ELR (cell line): ENCODE measurements at places on chromosomes 6 and 20.

DNA sequence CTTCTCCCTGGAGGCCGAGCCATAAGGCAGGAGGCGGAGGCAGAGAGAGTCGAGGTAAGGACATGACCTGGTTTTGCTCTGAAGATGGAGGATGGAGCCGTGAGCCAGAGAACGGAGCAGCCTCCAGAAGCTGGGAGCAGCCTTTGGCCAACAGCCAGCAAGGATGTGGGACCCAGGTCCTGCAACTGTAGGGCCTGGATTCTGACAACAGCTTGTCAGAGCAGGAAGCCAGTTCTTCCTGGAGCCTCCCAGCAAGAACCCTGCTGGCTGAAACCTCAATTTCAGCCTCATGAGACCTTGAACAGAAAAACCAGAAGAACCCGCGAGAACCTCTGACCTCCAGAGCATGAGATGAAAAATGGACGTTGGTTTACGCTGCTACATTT lies 13.4 kb upstream of the MRGBP start:
- DNase-seq: no peak

GRCh38 chr6:113457198-113457597 lies 399.9 kb upstream of the MARCKS start:
- peak; percentile 82 for DNase-seq

DNA sequence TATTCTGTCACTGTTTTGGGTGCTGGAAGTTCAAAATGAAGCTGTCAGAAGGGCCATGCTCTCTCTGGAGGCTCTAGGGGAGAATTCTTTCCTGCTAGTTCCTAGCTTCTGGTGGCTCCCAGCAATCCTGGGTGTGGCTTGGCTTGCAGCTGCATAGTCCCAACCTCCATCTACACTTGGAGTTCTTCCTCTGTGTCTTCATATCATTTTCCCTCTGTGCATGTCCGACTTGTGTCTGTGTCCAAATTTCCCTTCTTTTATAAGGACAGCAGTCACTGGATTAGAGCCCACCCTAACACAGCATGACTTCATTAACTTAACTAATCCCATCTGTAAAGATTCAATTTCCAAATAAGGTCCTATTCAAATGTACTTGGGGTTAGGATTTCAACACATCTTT lies 23.3 kb upstream of the ENPP1 start:
- DNase-seq: no peak

DNA sequence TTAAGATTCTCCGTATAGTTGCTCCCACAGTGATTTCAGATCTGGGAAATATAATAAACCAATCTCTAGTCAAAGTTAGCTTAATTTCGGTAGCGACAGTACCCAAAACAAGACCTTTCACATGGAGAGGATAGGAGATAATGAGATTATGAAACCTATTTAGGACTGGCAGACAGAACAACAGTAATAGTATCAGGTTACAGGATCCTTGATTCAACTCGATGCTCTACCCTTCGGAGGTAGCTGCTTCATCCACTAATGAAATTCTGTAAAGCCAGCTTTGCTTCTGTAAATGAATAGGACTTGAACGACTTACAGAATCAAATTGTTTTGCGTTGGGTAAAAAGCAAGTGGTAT lies 534 bp upstream of the AKIRIN2 start:
- DNase-seq: peak; percentile 68

GRCh38 chr20:56689852-56690485 lies 60.9 kb downstream of the TFAP2C start:
- DNase-seq: peak; percentile 20

DNA sequence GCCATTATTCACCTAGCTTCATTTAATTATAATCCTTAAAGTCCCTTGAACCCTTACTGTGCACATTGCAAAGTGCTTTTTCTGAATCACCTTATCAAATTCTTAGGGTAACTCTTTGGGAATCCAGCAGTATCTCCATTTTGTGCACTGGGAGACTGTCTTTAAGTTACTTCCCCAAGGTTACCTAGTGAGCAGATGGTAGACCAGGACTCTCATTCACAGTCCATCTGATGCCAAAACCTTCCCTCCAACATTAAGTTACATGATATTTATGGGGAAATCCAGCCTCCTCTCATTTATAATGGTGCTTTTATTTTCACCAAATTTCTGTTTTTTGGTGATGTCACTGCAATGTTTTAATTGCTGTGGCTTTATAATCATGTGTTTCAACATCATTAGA lies 75.7 kb downstream of the NCOA7 start:
- no peak for DNase-seq

GRCh38 chr6:117512056-117512828 lies 29.8 kb downstream of the DCBLD1 start:
- DNase-seq: no peak

DNA sequence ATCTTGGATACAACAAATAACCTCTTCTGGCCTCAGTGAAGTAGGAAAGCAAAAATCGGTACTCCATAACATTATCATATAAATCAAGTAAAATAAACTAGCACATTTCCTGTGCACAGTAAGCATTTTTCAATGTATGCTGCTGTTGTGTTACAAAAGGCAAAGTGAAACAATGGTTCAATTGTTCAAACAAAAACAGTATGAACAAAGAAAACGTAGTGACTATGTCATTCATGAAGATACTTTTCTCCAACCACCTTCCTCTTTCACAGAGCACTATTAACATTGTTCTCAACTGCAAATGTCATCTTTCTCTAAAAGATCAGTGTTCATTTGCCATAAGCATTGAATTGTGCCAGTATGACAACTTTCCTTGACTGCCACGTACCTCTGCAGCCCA lies 318.6 kb upstream of the PRDM1 start:
- no peak for DNase-seq

GRCh38 chr6:33705268-33705885 lies 6.1 kb downstream of the UQCC2 start:
- no peak for DNase-seq

GRCh38 chr20:59398537-59399205 lies 98.3 kb downstream of the EDN3 start:
- DNase-seq: no peak

DNA sequence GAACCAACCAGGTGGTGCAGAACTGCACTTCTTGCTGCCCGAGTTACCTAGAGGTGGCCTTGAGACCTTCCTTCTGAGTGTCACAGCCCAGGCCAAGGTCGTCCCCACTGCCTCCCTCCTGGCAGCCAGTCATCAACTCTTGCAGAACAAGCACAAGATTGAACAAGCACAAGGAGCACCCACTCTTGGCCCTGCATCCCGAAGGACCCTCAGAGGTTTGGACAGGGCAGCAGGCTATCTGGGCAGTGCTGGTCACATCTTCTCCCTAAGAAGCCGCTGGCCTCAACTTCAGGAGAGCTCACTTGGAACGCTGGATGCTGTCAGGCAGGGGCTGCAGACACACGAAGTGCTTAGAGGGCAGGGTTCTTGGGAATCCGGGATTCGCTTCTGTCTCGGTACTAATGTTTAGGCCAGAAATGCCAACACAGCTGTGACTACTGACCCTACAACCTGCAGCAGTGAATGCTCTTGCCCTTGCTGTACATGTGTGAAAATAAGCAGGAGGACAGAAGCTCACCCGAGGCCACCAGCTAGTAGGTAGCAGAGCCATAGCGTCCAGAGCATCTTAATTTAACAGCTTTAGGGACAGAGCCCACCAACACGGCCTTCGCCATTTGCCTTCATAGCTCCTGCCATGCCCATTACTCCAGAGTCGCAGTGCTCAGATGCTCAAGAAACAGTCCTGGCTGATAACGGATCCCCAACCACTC lies 4.0 kb upstream of the ACSS1 start:
- no peak for DNase-seq

DNA sequence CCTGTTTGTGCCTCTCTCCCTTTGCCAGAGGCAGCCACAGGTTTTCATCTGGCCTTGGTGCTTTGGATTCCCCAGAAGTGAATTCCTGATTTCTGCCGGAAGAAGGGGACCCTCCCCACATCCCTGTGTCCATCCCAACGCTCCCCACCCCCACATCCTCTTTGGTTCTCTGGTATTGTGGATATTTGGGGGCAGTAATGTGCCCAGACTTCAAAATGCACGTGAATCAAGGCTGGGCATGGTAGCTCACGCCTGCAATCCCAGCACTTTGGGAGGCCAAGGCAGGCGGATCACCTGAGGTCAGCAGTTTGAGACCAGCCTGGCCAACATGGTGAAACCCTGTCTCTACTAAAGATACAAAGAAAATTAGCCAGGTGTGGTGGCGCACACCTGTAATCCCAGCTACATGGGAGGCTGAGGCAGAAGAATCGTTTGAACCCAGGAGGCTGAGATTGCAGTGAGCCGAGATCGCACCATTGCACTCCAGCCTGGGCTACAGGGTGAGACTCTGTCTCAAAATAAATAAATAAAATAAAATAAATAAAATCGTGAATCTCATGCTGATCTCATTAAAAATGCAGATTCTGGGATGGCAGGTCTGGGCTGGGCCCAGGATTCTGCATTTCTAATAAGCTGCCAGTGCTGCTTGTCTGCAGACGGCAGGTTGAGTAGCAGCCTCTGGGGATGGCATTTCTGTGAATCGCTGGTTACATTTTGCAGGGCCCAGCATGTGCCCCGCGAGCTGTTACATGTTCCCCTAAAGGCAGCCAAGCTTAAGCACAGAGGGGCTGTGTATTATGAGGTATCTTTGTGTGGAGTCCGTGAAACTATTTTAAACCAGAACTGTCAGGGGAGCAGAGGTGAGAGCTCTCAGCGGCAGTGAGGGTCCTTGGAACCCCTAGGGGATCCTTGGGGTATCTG lies 49.0 kb downstream of the SYNJ2 start:
- DNase-seq: peak; percentile 29
